ENCODE measurements at places on chromosomes 1 and 21.

DNA sequence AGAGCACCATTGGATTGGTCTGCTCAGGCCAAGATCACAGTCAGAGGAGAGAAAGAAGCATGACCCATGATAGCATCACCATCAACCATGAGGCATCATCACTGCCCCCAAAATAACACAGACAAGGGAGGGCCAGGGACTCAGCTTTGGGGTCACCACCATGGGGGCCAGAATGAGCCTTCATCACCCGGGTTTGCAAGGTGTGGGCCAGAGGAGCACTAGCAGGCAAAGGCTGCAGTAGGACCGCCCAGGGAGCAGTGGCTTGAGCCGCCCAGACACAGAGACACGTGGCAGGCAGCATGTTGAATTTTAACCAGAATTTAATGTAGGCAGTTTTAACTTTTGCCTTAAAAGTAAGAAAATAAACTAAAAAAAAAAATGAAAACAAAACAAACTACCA, 53.7 kb upstream of the TMPRSS2 start:
- no peak for DNase-seq

DNA sequence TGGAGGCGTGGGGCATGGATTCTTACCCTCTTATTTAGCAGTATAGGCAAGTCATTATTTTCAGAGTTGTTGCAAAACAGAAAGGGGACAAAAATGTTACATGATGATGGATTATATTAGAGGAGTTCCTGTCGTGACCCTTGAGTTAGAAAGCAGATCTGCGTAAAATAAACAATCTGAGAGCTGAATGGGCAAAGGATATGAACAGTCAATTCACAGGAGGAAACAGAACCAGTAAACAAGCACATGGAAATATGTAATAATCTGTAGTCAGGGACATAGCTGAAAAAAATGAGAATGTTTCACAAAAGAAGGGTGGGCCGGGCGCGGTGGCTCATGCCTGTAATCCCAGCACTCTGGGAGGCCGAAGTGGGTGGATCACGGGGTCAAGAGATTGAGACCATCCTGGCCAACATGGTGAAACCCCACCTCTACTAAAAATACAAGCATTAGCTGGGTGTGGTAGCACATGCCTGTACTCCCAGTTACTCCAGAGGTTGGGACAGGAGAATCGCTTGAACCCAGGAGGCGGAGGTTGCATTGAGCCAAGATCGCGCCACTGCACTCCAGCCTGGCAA, 20.9 kb downstream of the RCAN1 start:
- DNase-seq: no peak

- DNase-seq: no peak
Observed at GRCh38 chr1:41621791-41622190, 137.3 kb upstream of the EDN2 start.

GRCh38 chr1:172069534-172069933, 228.2 kb downstream of the DNM3 start:
- no peak for DNase-seq

DNA sequence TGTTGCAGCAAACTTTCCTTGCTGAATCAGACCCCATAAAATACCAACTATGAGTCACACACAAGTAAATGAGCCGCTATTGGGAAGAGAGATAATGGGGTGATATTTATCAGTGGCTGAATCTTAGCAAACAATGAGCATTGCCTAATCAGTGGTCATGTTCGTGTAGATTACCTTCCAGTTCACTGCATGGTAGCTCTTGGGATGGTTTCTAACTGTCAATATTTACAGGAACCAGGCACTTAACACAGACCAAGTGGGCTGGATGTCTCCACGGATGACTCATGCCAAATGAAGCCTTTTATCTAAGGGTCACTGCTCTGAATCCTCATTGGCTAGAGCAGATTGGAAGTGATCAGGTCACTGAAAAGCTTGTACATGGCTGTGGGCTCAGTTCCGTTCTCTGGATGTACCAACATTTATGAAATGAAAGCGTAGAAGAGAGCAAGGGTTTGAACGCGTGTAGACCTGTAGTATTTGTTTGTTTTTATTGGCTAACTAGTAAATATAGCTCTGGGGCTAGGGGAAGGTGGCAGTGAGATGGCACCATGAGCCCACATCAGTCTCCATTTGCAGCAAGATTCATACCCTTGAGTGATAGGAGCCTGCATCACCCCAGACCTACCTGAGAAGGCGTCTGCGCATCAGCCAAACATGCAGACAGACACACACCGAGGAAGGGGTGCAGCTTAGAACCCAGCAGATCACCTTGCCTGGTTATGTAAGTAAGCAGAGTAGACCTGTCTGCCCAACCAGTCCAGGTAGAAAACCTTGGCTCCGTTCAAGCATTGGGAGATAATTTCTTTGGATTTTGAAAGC, 153.3 kb downstream of the TOMM20 start:
- no peak for DNase-seq

DNA sequence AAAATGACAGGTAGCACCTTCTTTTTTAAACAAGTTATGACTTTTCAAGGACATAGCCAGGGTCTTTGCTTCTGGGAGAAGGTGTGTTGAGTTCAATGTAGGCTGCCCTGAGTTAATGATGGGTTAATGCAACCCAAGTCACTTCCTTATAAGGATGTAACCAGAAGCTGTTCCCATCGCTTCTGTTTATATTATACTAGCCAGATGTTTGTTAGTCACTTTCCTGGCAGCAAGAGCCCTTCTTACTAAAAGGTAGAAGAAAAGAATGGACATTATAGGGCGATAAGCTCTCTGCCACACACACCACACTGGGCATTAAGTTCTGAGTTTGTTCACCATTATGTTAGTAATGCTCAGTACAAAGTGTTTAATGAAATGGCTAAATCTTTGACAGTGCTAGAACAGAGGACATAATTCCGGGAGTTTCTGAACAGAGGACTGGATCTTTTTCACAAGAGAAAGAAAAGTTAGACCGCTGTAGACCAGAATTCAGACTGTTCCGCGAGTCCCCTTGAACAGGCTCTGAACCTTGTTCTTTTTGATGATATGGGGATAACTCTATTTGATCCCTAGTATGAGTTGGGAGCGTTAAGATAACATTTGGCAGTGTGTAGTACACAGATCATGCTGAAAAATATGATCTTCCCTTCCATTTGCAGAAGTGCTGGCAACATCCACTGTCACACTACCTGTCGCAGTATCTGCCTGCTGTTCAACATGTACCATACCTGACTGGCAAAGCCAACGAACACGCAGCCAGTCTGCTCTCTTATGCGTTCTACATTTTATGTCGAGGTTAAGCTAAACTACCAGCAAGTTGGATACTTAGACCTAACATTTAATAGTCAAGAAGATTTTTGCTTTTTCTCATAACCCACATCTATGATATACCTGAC, 41.0 kb downstream of the DEGS1 start:
- no peak for DNase-seq

- no peak for DNase-seq
Observed at GRCh38 chr1:93980320-93981273, 71.4 kb upstream of the GCLM start.

- no peak for DNase-seq
Observed at GRCh38 chr1:101317590-101317989, 80.8 kb downstream of the S1PR1 start.

- no peak for DNase-seq
Observed at GRCh38 chr1:164971921-164972415, 384.5 kb downstream of the LMX1A start.

DNA sequence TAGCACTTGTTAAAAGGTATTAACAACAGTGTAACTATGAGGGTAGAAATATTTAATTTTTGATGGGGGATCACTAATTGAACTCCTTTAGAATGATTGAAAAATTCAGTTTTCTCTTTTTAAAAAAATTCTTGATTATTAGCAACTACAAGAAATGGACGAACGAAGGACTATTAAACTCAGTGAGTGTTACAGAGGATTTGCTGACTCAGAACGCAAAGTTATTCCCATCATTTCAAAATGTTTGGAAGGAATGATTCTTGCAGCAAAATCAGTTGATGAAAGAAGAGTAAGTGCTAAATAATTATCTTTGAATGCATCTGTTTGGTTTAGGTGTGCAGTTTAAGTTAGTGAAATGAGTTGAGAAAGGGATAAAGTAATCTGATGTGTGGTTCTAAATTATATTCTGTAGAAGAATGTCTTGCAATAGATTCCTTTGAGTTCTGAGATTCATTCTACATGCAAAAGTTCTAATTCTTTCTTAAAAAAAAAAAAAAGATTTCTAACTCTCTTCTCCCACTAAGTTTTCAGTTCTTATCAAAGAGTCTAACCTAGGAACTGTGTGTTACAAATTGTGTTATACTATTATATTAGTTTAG, 85.0 kb downstream of the FNBP1L start:
- no peak for DNase-seq

DNA sequence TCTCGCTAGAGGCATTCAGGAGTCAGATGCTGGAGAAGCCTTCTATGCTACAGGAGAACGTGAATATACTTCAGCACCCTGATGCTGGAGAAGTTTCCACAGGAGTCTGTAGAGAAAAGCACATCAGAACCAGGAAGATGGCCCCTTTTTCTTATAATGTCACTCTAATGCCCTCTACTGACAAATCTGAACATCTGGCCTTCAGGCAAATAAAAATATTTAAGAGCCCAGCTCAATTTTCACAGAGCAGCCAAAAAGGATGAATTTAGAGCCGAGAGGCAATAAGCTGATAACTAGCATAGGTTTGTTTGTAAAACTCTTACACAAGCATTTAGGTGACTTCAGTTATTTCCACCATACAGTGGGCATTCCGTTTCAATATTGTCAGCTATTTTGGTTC, 3.8 kb upstream of the RRP15 start:
- DNase-seq: no peak

DNA sequence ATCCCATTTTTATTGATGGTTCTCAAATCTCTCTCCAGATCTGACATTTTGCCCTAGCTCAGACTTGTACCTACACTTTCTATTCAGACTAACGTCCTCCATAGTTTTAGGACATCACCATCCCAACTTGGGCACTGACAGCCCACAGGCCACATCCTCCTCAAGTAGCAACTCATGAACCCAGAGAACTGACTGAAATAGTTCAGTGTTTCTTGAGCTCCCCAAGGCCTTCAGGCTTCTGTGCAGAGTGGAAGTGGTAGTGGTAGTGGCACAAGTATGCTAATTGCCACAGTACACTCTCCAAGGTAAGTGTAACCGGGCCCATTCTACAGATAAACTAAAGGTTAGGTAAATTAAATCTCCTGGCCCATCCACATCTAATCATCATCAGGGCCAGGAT, 112.6 kb downstream of the SLC45A1 start:
- no peak for DNase-seq

DNA sequence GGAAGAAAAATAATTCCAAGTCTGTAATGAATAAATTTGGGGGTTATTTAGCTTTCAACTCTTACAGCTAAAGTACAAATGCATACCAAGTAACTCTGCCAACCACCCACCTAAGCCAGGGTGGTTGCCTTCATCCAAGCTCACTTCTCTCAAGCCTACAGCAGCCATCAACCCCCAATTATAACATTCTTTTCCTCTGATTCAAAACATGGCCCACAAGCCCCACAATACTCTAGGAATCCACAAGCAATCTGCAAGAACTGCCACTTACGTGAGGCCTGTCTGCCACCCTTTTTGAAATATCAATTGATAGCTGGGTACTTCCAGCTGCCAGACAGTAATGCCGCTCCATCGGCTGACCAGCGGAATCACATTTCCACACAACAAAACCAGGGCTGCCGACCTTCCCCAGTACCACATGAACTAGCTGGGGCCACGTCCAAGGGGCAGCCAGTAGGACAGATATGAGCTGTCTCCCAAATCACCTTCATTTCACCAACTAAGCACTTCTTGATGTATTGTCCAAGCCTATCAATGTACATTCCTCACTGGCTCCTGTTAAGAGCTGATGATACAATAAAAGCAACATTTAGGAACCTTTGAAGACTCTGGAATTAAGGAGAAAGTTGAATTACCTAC, 3.2 kb downstream of the LBR start:
- DNase-seq: no peak

Measured in SK-N-MC (cell line).